ENCODE measurements at places on chromosomes 2 and 18.

DNA sequence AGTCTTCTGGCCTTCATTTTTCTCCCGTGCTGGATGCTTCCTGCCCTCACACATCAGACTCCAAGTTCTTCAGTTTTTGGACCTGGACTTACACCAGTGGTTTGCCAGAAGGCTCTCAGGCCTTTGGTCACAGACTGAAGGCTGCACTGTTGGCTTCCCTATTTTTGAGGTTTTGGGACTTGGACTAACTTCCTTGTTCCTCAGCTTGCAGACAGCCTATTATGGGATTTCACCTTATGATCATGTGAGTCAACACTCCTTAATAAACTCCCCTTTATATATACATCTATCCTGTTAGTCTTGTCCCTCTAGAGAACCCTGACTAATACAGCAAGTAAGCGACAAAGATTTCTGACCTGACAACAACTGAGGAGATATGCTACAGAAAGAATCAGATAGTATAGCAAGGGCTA, 7.2 kb downstream of the CDC42EP3 start:
- DNase-seq: no peak

GRCh38 chr2:110727923-110728322, 4.5 kb upstream of the ACOXL start:
- DNase-seq: no peak

GRCh38 chr18:37124516-37124915, 295.6 kb downstream of the KIAA1328 start:
- no peak for DNase-seq

- no peak for DNase-seq
These were observed 1515.6 kb upstream of the NXPH2 start for GRCh38 chr2:140295767-140296166.

DNA sequence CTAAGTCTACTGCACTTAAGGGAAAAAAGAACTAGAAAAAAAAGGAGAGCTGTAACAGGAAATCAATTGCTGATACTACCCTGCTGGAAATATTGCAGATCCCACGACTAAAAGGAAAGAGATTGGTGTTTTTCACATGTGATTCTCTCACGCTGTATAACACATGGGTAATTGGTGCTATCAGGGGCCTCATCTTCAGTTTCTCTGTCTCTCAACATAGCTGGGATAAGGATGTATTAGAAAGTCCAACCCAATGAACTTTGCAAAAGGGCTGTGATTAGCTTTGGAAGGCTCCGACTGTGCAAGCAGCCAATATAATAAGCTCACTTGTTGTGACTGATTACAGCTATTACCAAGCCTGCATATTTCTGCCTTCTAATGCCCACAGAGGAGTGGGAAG, 133.4 kb downstream of the NRP2 start:
- DNase-seq: no peak

- DNase-seq: no peak
These were observed 205.8 kb downstream of the NDUFA10 start for GRCh38 chr2:239819091-239819973.

DNA sequence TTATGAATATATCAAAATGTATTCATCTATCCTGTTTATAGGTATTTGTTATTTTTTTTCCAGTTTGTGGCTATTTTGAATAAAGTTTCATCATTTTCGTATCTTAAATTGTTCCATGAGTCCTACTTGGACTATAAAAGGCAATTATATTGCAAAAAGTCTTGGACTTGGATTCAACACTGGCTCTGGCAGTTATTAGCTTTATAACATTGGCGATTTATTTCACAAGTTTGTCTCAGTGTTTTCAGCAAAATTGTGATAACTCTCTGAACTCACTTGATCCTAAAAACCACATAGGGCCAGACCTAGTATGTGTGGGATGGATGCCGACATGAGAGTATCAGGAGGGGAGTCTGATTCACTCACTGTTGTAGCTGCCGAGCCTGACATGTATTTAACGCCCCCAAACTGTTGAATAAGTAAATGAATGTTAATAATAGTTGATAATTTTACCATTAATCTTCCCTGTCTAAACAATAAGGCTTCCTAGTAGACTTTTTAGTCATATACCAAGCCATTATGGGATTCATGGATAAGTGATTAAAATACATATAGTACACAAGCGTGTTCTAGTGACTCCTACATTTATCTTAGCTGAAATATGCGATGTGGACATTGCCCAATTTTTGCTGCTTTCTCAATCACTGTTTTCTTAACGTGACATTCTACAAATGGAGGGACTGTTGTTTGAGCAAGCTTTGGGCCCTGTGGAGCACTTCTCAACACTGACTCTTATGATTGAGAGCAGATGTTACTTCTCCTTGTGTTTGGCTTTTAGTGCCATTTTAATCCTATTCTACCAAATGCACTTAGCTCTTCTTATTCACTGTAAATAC, 907.6 kb downstream of the EPHA4 start:
- DNase-seq: no peak

DNA sequence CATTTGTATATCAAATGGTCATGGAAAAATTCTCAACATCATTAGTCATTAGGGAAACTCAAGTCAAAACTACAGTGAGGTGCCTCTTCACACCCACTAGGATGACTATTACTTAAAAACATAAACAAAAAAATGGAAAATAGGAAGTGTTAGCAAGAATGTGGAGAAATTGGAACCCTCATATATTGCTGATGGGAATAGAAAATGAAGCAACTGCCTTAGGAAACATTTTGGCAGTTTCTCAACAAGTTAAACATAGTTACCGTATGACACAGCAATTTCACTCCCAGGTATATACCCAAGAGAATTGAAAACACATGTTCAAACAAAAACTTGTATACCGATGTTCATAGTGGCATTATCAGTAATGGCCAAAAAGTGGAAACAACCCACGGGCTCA, 18.1 kb upstream of the CYP26B1 start:
- no peak for DNase-seq

DNA sequence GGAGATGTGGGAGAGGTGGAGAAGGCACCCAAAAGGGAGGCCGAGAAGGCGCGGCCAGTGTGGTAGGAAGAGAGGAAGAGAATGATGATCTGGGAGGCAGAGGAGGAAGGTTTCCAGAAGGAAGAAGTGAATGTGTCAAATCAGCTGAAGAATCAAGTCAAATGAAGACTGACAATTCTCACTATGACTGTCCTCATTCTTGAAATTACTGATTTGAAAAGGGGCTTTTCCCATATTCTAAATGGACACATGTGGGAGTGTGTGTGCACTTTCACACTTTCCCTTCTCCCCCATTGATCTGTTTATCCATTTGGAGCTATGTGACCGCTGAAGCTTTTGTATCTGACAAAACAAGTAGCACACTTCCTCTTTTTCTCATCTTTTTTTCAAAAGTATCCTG, 6.1 kb downstream of the AFF3 start:
- no peak for DNase-seq

- DNase-seq: no peak
These were observed 6.5 kb upstream of the STAMBP start for GRCh38 chr2:73822276-73822675.

GRCh38 chr2:221143231-221143630, 428.9 kb downstream of the EPHA4 start:
- DNase-seq: no peak

- no peak for DNase-seq
These were observed 291.2 kb downstream of the SS18 start for GRCh38 chr18:25799231-25799630.

GRCh38 chr2:170368370-170368769, 190.4 kb downstream of the MYO3B start:
- no peak for DNase-seq

- no peak for DNase-seq
These were observed 83.4 kb downstream of the ACTR2 start for GRCh38 chr2:65311049-65311448.

DNA sequence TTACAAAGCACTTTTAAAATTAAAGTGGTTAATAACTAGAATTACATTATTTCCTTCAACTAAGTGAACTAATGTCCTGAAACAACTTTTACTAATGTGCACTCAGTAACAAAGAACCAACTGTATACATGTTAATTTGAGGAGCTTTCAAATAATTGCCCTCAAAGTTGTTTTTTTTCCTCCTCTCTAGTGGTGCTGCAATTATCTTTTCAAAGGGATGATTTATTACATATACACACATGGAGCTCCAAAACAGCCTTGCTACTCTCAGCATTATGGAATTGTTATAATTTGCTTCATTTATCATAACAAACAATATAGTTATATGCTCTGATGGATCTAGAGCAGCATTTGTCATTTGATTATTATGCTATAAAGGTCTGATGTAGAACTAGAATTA, 246.3 kb upstream of the RASGRP3 start:
- DNase-seq: no peak

- DNase-seq: no peak
These were observed 309.0 kb upstream of the GULP1 start for GRCh38 chr2:187982668-187983067.

DNA sequence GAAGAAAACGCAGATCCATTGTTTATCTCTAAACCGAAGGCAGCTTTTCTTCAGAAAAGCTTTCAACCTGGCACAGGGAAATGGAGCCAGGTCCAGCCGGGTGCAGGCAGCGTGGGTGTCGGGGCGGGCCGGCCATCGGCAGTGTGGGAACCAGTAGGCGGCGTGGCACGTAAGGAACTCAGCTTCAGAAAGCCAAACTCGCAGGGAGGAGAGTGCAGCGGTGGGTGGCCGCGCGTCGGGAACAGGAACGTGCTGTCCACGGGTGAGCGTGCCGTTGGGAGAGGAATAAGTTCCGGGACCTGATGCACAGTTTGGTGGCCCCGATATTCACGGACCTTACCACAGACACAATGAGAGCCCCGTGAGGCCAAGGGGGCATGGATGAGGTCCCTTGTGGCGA, 270.4 kb downstream of the TWIST2 start:
- DNase-seq: no peak

GRCh38 chr2:239776436-239777005, 248.6 kb downstream of the NDUFA10 start:
- DNase-seq: no peak

- DNase-seq: no peak
These were observed 53.2 kb downstream of the SMAD7 start for GRCh38 chr18:48897531-48897930.

DNA sequence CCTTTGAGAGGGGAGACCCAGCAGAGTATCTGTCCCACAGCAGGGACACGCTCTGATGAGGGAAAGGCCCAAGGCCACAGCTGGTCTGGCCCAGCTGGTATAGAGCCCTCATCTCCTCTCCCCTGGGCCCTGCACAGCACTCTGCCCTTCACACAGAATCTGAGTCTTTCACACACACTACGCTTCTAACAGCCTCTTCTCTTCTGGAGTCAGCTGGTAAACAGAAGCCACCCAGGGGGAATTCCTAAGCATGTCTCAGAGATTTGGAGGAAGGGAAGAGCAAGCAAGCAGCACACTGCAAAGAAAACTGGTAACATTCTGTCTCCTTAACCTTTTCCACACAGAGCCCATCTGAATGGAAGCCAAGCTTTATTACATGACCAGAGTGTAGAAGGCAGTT, 121.1 kb upstream of the ACAA2 start:
- DNase-seq: no peak

Measured in CD4-positive, alpha-beta T cell treated with Interferon alpha-2 for 1 hour (primary cell).